Sciatic nerve (tissue), 2 donors: ENCODE measurements at places on chromosomes 5 and 9.
A peak's percentile ranks its signal among the peaks of the same experiment; 100 is the strongest.

GRCh38 chr9:110133059-110133458, 74.9 kb downstream of the C9orf152 start:
- no peak for DNase-seq

- DNase-seq: no peak
Measured at GRCh38 chr9:16192403-16193017, 639.7 kb downstream of the CCDC171 start.

- peak; percentile 53 for DNase-seq
Measured at GRCh38 chr5:10456583-10457420, 15.1 kb downstream of the ROPN1L start.

- DNase-seq: no peak
Measured at GRCh38 chr5:141493500-141494422, 4.9 kb downstream of the PCDHGC5 start.

DNA sequence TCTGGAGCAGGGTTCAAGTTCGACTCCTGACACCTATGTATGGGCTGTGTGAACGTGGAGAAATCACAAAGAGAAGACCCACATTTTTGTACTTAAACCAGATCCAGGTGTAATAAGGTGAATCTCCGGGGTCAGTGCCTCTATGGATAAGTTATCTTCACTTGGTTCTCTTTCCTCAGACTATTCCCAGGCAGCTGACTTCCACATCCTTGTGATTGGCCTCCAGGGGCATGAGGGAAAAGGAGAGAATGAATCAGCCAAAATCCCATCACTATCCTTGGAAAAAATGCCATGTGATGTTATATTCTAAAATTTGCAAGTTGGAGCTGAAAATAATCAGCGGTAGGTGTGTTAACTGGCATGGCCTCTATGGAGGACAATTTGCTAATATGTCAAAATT, 37.2 kb downstream of the ZNF622 start:
- DNase-seq: no peak

GRCh38 chr5:150774145-150774544, 4.4 kb upstream of the SMIM3 start:
- no peak for DNase-seq

GRCh38 chr9:122948313-122948712, 7.5 kb downstream of the RABGAP1 start:
- DNase-seq: no peak

DNA sequence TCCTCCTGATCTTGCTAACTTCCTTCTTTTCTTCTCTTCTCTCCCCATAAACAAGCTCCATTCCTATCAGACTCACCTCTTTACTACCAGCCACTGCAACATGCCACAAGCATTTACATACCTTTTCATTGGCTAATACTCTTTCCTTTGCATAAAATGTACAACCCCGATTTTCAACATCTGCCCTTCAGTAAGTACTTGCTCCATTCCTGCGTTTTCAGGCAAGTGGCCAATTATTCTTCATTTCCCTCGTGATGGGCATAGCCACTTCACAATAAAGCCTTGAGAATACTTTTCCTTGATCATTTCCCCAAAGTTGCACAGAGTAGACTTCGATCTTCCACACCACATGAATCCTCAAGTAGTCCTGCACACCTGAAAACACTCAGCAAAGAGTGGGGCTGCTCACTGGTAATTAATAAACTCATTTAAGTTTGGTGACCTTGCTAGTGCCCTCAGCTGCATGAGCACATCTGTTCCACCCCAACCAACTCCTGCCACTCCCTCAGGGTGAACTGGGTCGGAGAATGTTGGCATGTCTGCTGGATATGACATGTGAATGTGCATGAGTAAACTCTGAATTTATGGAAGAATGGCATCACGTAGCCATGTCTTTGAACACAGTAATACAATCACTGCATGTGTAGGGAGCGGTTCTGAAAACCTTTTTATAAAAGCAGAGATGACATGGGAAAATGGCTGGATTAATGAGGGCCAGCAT, 535.8 kb downstream of the SEMA5A start:
- no peak for DNase-seq

GRCh38 chr5:885529-885928, 7.1 kb downstream of the BRD9 start:
- no peak for DNase-seq

DNA sequence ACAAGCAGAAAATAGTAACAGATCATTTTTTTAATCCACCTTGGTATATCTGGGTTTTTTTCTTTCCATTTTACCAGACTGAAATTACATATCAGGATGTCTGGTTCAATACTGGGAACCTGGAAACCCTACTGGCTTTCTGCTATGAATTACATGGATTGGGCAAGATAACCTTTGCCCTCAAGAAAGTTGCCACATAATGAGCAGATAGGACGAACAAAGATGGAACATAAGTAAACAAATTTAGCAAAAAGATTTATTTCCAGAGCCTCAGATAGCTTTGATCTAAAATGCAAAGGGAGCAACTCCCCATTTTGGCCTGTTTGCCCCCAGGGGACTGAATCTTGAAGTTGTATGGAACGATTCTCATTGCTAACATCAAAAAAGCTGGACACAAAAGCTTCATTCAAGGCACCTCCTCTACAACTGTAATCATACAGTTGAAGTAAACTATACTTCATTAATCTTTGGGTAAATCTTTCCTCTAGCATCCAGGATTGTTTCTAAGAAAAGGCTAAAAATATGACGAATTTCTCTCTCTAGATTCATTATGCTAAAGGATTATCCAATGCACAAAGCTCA, 131.6 kb upstream of the PTGER4 start:
- DNase-seq: no peak

GRCh38 chr9:93177676-93178075, 6.3 kb upstream of the WNK2 start:
- DNase-seq: no peak

GRCh38 chr5:169307646-169308045, 6.7 kb upstream of the SLIT3 start:
- no peak for DNase-seq

GRCh38 chr9:115883467-115884329, 269.9 kb upstream of the PAPPA start:
- DNase-seq: no peak

GRCh38 chr9:98539954-98540353, 168.8 kb downstream of the GABBR2 start:
- DNase-seq: no peak

DNA sequence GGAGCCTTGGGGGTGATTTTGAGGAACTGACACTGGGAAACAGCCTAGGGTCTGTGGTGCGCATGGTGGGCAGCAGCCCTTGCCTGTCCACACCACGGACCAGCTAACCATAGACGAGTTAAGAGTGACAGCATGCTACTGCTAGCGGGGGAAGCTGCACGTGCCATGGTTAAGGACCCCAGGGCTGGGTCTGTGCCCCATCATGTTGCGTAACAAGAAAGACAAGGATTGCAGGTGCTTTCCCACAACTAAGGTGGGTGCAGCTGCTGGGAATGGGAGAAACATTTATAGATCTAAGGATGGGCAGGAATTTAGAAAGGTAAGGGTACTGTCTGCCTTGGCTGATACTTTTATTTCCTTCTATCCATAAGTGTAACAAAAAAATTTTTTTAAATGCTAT, 17.9 kb upstream of the KCNMB1 start:
- DNase-seq: no peak

- no peak for DNase-seq
Measured at GRCh38 chr5:105940181-105940580, 1730.6 kb downstream of the EFNA5 start.

DNA sequence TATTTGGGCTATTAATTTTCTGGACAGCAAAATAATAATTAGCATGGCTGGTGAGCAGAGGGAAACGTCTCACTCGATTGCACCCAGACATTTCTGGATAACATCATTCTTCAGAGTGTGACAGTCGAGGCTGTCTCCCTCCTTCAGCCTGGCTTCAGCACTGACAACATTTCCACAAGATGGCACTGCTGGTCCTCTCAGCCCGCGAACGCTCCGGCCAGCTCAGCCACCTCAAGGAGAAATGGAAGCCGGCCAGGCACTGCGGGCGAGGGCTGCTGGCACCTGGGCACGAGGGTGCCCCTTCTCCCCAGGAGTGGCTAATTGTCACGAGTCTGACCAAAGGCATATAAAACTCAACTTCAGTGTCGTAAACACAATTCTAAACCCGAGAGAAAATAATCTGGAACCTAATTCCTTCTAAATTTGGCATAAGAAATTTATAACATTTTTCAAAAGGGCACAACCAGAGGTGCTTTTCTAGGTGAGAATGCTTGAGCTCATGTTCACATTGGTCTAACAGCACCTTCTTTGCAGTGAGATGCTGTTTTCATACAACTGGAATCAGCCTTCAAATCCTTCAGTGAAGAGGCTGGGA, 65.9 kb downstream of the DAP start:
- DNase-seq: peak; percentile 81

GRCh38 chr9:92440751-92441046, 16.4 kb upstream of the OMD start:
- no peak for DNase-seq

DNA sequence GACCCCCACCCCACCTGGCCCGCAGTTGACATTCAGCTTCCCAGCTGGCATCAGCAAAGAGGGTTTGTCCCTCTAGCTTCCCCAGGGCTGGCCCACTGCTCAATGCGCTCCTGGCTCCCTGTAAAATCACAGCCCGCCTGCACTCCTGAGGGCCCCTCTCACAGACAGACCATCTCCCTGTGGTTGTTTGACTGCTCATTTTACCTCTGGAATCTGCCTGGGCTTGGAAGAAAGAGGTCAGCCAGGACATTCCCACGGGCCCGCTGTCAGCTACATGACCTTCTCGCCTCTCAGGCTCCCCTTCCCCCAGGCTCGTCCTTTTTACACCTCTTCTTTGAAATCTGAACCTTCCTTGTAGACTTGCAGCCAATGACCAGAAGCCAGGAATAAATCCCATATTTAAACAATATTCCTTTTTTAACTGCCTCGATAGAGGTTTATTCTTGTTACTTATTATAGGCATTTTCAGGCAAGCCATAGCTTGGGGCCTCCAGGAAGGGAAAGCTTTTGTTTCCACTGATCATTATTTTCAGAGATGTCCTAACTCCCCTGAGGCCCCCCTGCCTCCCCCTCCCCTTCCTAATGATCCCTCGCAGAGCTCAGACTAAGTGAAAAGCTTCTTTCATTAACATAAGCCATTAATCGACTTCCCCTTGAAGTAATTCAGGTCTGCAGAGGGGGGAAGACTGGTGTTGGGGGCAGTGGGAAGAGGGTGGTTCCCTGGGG, 76.3 kb upstream of the IQGAP2 start:
- DNase-seq: no peak

DNA sequence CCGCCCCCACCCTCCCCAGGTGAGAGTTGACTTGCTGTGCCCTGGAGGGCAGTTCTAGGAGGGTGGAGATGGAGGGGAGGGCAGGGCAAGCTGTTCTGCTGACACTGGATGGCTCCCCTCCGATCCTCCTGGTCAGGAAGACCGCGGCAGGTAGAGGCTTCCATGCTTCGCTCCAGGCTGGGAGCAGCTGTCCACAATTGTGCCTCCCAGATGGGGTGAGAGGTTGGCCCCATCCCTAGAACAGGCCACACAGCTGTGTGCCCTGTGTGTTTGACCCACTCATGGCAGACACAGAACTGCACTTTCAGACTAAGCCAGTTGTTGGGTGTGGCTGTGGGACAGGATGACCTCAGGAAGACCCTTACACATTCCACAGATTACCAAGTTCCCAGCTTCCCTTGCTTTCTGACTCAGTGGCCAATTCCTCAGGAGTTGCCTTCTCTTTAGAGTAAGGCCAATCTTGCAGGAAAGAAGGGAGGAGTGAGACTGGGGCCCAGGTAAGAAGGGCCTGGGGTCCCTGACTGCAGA, 72.1 kb upstream of the HSPA9 start:
- no peak for DNase-seq

DNA sequence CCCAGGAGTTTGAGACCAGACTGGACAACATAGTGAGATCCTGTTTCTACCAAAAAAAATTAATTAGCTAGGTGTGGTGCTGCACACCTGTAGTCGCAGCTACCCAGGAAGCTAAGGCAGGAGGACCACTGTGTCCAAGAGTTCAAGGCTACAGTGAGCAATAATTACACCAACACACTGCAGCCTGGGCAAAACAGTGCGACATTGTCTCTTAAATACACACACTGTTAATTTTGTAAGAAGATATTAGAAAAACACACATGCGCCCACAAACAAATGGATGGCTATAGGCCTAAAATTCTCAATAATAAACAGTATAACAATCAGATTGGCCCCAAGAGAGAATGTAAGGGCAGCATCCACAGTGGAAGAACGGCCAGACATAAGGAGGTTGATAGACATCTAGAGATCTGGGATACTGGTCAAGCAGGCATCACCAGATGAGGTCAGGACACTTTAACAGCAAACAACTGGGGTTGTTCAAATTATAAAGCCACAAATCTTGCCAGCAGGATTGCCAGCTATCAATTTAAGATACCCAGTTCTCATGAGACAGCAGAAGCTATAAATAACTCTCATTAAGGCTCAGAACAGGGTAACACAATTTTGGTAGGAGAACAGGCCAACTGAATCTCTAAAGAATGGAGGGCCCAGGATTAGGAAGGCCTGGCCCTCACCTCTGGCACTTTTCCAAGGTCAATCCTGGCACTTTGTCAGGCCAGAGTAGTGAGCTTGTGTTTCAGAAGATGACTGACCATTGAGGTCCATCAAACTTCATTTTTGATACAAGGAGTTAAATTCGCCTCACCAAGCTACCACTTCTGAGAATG, 29.5 kb downstream of the GOLPH3 start:
- DNase-seq: no peak

DNA sequence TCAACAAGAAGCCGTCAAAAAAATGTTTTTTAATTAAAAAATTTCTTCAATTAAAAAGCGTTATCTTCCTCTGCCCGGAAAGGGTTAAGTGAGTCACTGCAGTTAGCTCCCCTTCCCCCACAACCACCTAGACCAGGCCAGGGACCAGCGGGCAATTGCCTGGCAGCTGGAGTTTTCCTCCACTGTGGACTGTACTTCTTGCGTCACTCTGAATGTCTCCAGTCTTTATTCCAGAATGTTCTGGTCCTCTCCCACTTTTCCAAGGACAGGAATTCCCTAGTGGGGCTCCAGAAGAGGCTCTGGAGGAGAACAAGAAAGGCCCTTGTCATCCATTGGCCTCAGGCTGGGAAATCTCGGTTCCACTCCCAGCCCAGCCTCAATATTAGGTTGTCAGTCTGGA, 114.0 kb downstream of the C9orf50 start:
- no peak for DNase-seq

DNA sequence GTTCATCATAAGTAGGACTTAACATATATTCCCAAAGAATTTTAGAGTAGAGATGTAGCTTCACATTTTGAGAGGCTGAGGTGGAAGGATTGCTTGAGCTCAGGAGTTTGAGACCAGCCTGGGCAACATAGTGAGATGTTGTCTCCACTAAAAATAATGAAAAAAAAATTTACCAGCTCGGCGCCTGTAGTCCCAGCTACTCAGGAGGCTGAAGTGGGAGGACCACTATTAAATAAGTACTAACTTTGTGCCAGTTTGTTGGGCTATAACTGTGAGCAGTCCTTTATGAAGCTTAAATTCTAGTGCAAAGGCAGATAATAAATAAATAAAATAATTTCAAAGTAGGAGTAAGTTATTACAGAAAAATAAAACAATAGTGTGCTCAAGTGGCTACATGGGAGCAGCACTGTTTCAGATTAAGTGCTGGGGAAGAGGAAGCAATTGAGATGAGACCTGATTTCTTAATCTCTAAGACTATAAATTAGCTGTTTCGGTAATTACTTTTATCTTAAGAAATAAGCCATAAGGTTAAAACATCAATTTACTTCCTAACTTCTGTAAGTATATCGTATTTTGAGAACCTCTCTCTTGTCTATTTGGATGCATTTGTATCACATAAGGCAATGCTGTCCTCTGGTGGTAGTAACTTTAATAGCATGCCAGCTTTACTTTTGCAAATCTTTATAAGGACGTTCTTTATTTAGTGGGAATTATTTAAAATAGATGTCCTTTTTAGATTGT, 98.9 kb downstream of the CSNK1G3 start:
- DNase-seq: no peak
